H1 (cell line): ENCODE measurements at places on chromosomes 12 and 14.

DNA sequence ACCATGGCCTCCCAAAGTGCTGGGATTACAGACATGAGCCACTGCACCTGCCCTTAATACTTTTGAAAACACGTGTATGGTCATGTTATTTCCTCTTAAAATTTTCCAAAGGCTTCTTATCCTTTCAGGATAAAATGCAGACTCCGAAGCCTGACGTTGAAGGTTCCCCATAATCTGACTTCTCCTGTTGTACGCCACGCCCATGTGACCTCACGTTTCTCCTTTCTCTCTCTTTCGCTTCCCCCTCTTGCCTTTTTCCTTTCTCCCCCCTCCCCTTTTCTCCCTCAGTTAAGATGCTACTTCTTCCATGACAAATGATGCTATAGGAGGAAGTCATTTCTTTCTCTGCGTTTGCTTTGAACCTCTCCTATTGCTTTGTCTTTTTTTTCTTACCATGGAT, 266.0 kb downstream of the FBXL14 start:
- DNase-seq: no peak

DNA sequence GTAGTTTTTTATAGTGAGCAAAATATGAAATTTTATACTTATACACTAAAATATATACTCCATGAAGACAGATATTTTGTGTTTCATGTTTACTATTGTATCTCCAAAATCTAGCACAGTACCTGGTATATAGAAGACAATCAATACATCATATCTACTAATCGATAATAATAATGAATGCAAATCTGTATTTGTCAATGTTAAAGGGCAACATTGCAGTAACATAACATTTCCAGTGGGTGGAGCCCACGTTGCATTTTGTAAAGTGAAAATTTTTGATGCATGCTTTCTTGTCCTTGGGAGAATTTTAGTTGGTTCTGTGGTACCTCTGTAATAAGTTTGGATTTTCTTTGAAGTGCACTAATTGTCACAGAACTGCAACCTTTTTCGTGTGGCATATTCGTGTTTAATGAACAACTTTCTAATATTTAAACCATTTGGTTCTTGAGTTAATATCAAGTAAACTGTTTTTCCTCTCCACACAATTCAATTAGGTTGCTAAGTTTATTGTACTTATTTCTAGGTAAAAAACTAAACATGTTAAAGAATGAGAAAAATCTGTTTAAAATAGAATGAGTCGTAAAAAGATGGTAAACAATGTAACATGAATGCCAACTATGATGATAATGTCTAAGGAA, 47.4 kb downstream of the AVPR1A start:
- DNase-seq: no peak

- DNase-seq: no peak
Observed at GRCh38 chr14:87940382-87940781, 52.6 kb downstream of the GALC start.

DNA sequence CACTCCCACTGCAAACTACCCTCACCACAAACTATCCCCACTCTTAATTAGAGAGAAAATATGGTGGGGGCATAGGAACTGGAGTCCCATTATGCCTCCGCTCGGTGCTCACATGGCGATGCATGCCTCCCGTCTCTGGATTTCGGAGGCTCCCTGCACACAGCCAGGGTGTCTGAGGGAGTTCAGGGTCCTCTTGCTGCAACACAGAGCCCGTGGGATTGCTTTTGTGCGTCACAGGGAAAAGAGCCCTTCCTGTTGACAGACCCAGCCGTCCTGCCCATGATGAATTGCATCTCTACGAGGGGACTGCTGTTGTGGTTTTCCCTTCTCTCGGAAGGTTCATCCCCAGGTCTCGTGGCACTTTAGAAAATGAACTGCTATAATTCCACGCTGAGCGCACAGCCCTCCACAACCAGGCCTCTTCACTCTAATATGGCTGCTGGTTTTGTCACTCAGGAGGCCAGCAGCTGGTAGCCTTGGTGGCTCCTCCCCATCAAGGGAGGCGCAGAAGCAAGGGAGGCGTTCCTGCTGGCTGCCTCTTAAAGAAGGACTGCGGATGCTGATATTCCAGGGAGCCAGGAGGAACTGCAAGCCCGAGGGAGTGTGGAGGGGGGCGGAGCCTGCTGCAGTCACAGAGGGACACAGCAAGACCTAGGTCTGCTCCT, 158.0 kb downstream of the KCNA5 start:
- DNase-seq: no peak

GRCh38 chr12:25186788-25187402, 8.1 kb downstream of the DNAI7 start:
- no peak for DNase-seq

DNA sequence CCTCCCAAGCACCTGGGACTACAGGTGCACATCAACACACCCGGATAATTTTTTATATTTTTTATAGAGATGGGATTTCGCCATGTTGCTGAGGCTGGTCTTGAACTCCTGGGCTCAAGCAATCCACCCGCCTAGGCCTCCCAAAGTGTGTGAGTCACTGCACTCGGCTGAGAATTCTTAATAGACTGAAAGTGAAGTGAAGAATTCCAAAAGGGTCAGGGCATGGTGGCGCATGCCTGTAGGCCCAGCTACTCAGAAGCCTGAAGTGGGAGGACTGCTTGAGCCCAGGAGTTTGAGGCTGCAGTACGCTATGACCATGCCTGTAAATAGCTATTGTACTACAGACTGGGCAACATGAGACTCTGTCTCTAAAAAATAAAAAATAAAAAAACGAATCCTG, 43.7 kb downstream of the TCHP start:
- no peak for DNase-seq

- DNase-seq: no peak
Observed at GRCh38 chr12:32302218-32303173, 96.9 kb upstream of the FGD4 start.

- DNase-seq: no peak
Observed at GRCh38 chr12:102873077-102873476, 44.0 kb downstream of the PAH start.

GRCh38 chr12:108861878-108862587, 4.7 kb upstream of the SSH1 start:
- DNase-seq: no peak

- DNase-seq: no peak
Observed at GRCh38 chr12:94433744-94434143, 25.9 kb downstream of the CEP83 start.

- no peak for DNase-seq
Observed at GRCh38 chr14:68607867-68608573, 184.8 kb downstream of the ZFP36L1 start.

DNA sequence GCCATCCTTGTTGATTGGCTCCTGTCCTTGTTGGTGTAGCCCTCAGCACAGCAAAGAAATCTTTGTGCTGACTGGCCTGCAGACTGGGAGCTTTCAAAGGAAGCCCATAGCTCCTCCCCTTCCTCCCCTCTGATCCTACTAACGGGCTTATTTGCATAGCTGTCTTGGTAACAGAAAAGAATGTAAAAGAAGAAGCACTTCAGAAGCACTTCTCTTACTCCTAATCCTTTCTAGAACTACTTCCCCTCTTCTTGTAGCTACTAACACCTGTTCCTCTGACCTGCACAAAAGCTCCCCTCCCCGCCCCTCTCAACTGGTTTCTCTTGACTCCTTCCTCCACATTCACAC, 14.3 kb upstream of the RIC8B start:
- DNase-seq: no peak

- no peak for DNase-seq
Observed at GRCh38 chr14:102986810-102987579, 64.5 kb downstream of the AMN start.

- DNase-seq: no peak
Observed at GRCh38 chr12:99261256-99261655, 386.3 kb upstream of the GARIN6 start.

DNA sequence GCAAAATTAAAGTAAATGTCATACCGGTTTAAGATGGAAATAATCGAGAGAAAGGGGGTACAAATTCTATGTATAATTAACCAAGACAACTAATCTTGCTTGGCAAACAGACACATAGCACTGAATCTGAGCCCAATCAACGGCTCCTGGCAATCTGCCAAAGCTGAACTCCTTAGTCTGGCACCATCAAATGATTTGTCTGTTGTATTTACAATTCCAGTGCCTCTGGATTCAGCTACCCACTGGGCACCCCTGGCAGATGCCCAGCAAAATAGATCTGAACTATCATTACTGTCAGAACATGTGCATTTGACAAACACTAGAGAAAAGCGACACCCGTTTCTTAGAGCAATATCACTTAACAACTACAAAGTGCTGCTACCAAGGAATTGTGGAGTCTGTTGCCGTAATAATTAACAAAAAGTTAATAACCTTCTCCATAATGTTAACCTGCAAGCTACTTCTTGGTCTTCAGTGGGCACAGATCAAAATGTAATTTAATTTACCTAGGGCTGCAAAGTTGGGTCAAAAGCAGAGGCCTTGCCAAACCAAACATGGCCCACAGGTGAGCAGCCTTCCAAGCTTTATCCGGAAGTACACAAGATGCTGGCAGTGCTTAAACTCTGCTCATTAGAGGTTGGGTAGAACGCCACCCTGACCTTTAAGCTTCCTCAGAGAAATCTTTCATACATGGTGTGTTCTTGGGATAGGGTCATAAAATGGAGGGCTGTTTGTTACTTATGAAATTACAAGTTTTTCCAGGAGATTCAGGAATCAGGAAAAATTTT, 7.6 kb downstream of the EGLN3 start:
- DNase-seq: no peak

DNA sequence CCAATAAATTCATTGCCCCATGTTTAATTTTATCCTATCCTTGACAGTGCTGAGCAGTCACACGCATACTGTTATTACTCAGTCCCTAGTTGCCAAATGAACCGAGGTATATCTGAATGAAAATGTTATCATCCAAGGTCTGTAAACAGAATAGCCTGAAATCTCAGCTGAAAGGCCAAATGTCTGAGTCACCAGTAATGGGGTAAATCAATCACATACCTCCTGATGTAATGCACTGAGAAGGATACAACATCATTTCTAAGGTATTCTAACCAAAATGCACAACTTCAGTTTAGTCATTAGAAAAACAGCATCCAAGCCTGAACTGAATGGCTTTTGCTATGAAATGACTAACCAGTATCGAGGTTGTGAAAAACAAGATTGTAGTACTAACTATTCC, 228.6 kb downstream of the DPF3 start:
- DNase-seq: no peak

- DNase-seq: peak; percentile 99
Observed at GRCh38 chr12:55707841-55708694, at the start of gene ITGA7. Gene ITGA7, minus strand, starts transcription at chr12:55707904. Its CDS starts 222 bp downstream, at chr12:55707682.

DNA sequence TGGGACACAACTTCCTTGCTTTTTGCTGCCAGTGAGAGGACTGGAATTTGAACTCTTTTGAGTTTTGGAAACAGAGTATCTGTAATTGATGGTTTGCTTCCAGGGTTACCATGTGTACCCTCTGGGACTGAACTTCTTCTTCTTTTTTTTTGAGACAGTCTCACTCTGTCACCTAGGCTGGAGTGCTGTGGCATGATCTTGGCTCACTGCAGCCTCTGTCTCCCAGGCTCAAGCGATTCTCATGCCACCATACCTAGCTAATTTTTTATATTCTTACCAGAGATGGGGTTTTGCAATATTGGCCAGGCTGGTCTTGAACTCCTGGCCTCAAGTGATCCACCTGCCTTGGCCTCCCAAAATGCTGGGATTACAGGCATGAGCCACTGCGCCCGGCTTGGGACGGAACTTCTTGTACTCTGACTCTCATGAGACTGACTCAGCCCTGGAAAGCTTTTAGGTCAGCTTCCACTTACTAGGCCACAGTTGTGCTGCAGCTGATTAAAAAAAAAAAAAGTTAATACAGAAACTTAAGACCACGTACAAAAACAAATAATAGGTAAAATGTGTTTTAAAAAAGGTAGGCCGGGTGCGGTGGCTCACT, 15.8 kb downstream of the SEL1L start:
- DNase-seq: no peak

DNA sequence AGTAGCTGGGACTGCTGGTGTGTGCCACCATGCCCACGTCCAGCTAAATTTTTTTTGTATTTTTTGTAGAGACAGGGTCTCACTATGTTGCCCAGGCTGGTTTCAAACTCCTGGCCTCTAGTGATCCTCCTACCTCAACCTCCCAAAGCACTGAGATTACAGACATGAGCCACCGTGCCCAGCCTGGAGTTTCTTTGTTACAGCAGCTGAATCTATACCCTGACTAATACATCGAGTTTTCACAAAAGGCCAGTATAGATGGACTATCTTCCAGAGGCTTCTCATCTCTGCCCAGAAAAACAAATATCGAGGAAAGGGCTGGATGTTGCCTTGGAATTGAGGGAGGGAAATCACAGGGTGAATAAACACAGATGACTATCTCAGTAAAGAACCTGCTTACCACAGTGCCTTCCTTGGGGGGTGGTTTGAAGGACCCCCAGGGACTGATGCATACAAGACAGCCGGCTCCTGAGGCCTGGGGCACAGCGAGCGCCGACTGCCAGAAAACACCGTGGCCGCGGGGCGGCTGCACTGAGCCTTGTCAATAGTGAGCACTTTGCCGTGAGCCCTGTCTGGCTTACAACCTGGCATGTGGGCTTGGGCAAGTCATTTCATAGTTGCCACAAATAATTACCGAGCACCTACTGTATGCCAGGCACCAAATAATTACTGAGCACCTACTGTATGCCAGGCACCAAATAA, 111.9 kb downstream of the SCARB1 start:
- no peak for DNase-seq

DNA sequence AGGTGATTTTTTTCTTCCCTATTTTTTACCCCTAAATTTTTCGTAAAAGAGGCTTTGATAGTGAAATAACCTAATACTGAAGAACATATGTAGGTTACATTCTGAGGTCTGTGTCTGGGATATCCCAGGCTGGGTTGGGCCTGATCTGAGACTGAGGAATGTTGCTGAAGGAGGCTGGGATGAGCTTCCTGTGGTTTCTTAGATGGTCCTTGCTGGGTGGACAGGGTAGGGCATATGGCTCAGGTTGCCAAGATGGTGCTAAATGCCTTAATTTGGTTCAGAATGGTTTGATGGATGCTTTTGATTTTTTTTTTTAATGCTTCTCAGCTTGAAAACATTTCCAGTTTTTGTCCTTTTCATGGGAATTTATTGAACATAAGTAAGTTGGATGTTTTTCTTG, 124.6 kb upstream of the PMCH start:
- no peak for DNase-seq

- DNase-seq: no peak
Observed at GRCh38 chr14:103091041-103091882, 3.3 kb upstream of the EXOC3L4 start.

DNA sequence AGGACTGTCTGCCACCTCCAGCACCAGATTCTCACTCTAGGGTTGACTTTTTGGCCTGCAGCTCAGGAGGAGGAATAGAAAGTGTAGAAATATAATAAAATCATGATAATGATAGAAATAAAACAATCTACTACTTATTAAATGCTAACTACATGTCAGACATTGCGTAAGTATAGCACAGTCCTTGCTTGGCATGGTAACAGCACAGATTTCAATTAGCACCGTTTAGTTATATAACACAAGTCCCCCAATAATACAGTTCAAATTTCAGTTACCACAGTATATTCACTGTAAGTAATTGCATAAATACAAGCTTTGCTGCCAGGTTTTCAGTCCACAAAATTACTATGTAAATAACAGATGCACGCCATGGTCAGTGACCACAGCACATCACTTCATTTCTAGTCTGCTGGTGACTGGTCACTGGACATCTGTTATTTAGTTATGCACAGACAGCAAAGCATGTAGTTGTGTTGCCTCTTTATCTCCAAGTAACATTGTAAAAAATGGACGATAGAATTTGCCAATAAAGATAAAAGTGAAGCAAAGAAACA, 6.5 kb upstream of the GLT8D2 start:
- no peak for DNase-seq
